Pons (tissue), 1 donor: ENCODE measurements at places on chromosomes 12 and 14.
A peak's percentile ranks its signal among the peaks of the same experiment; 100 is the strongest.

DNA sequence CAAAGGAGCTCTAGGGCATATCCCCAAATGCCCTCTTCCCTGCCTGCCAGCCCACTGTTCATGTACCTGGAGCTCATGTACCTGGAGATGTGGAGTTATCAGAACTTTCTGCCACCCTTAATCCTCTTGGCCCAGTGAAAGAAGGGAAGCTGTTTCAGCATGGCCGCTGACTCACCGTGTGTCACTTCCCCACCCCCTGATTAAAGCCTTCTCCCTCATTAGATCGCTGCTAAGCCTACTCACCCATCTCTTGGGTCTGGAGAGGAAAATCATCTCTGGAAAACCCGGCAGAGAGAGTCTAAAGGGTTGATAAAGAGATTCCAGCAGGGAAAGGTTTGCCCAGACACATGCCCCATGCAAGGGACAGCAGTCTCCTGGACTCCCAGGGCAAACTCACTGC is 4.5 kb upstream of the LTBP2 start:
- no peak for DNase-seq

GRCh38 chr14:54803926-54804537 is 98.6 kb downstream of the GCH1 start:
- no peak for DNase-seq

DNA sequence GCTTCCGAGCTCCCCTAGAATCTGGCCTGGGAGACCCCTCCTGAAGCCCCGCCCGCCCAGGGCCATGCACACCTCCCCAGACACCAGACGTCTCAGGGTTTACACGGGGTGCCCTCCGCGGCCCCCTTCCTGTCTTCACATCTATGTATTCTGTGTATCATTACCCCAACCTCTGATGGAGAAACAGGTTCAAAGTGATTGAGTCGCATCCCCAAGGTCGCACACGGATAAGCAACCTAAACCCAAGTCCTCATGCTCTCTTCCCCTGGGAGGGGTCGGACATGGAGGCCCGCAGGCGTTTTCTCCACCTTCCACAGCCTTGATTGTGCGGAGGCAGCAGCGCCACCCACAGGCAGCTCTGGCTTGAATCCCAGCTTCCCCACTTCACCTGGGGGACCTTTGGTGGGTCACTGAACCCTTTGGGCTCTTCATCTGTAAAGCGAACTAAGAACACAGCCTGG is 237.3 kb downstream of the BCL11B start:
- DNase-seq: no peak

- no peak for DNase-seq
Measured at GRCh38 chr14:102210421-102211042, 70.8 kb downstream of the WDR20 start.

GRCh38 chr12:47814539-47815170 is 5.0 kb downstream of the HDAC7 start:
- no peak for DNase-seq

DNA sequence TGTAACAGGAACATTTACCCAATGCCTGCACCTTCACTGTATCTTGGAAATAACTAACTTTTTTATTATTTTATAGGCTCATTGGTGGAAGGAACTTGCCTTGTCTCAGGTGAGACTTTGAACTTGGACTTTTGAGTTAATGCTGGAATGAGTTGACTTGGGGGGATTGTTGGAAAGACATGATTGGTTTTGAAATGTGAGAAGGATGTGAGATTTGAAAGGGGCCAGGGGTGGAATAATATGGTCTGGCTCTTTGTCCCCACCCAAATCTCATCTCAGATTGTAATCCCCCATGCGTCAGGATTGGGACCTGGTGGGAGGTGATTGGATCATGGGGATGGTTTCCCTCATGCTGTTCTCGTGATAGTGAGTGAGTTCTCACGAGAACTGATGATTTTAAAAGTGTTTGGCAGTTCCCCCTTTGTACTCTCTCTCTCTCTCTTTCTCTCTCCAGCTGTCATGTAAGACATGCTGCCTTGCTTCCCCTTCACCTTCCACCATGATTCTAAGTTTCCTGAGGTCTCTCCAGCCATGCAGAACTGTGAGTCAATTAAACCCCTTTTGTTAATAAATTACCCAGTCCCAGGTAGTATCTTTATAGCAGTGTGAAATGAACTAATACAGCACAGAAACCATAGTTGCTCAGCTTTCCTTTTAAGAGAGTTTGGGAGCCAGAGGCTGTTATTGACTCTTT is 244.1 kb downstream of the BTG1 start:
- DNase-seq: no peak

GRCh38 chr12:93339695-93340094 is 38.0 kb upstream of the NUDT4 start:
- DNase-seq: no peak

- no peak for DNase-seq
Measured at GRCh38 chr12:52221912-52222457, 11.1 kb upstream of the KRT7 start.

DNA sequence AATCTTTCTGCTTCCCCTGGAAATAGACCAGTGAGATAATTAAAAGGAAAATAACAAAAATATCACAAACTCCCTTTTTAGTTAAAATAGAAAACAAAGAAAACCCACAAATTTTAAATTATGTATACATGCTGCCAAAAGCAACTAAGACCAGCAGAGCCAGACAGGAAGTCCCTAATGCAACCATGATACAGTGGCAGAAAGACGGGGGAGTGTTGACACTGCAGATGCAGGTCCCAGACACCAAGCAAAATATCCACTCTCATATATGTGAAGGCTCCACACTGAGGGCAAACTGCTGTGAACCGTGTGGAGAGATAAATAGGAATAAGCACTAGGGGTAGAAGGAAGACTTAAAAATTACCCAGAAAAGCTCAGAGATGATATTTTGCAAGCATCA is 401.0 kb downstream of the BTG1 start:
- peak; percentile 16 for DNase-seq

DNA sequence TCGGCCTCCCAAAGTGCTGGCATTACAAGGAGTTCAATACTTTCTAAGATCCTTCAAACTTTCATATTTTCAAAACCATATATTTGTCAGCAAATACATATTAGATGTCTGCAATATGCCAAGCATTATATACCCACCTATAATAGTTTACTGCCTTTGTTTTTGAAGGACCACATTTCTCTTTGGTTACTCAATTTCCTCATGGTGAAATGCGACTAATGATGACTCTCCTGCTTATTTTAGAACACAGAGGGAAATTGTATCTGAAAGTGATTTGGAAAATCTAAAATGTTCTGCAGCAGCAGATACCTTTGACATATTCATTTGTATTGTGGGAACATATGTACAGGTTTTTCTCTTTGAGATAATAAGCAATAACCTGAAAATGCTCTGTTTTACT is 2.7 kb upstream of the CNTN1 start:
- no peak for DNase-seq

GRCh38 chr14:79018836-79019235 is 848.7 kb downstream of the NRXN3 start:
- no peak for DNase-seq

- DNase-seq: no peak
Measured at GRCh38 chr14:39396448-39396847, 35.8 kb downstream of the FBXO33 start.

- no peak for DNase-seq
Measured at GRCh38 chr12:111161898-111162297, 207.0 kb downstream of the PHETA1 start.

GRCh38 chr12:3265406-3265805 is 188.2 kb downstream of the TSPAN9 start:
- no peak for DNase-seq

DNA sequence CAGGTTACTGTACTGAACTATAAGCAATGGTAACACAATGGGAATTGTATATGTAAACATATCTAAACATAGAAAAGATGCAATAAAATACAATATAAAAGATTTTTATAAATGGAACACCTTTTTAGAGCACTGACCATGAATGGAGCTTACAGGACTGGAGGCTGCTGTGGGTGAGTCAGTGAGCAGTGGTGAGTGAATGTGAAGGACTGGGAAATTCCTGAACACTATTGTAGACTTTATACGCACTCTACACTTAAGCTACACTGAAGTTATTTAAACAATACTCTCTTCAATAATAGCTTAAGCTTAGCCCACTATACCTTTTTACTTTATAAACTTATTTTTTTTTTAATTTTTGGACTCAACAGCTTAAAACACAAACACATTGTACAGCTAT is 313.5 kb downstream of the KCNC2 start:
- DNase-seq: no peak

DNA sequence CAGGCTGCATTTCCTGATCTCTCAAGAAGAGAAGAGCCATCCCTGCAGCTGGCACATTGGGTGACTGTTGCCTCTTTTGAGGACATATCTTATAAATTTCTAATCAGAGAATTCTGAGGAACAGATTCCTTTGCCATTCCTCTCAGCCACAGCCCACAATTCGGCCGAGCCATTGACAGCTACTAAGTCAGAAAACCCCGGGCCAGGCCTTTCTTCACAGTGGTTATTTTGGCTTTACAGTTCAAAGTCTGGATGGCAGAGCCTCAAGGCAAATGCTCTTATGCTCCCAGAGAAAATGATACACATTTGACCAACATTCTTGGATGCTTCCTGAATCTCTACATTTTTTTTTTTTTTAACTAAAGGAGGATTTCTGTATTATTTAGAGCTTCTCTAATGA is 138.4 kb upstream of the FRMD6 start:
- DNase-seq: no peak

- DNase-seq: no peak
Measured at GRCh38 chr12:29032446-29032845, 116.6 kb upstream of the FAR2 start.

GRCh38 chr14:22549324-22549962 is 39.6 kb downstream of the DAD1 start:
- DNase-seq: no peak

DNA sequence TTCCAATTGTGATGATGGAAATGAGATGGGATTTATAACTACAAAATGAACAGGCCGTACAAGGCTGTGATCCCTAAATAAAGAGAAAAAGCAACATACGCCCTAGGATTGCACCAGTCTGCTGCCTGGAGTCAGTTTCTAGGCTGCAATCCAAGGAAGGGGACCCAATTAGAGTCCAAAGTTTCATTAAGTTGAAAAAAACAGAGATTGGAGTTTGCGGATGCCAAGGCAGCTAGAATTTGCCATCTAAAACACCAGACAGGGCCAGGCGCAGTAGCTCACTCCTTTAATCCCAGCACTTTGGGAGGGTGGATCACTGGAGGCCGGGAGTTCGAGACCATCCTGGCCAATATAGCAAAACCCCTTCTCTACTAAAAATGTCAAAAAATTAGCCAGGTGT is 661.0 kb downstream of the RPS29 start:
- no peak for DNase-seq

DNA sequence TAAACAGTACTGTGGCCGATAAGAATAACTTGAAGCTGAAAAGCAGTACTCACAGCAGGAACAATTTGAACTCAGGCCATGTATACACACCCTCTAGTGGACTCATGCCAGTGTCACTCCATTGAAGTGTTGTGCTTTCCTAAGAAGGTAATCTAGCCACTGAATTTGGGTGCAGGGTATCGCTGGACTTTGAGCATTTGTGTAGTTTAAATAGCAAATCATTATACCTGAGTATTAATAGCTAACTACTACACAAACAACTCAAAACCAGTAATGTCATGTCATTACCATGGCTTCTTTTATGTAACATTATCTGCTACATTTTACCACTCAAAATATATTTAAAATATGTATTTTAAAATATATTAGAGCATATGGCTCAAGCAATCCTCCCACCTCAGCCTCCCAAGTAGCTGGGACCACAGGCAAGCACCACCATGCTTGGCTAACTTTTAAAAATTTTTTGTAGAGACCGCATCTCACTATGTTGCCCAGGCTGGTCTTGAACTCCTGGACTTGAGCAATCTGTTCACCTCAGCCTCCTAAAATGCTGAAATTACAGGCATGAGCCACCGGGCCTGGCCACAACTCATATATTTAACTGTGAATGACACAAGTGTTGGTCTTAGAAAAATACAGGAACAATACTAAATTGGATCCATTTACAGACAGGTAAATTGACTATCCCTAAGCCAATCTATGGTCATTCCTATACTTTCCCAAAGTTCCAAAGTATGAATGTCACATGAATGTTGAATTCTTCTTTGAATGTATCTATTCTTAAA is 25.6 kb upstream of the ARID4A start:
- peak; percentile 19 for DNase-seq

GRCh38 chr12:11771356-11771755 is 121.9 kb downstream of the ETV6 start:
- no peak for DNase-seq

- DNase-seq: no peak
Measured at GRCh38 chr12:6345319-6346091, 3.6 kb upstream of the TNFRSF1A start.

DNA sequence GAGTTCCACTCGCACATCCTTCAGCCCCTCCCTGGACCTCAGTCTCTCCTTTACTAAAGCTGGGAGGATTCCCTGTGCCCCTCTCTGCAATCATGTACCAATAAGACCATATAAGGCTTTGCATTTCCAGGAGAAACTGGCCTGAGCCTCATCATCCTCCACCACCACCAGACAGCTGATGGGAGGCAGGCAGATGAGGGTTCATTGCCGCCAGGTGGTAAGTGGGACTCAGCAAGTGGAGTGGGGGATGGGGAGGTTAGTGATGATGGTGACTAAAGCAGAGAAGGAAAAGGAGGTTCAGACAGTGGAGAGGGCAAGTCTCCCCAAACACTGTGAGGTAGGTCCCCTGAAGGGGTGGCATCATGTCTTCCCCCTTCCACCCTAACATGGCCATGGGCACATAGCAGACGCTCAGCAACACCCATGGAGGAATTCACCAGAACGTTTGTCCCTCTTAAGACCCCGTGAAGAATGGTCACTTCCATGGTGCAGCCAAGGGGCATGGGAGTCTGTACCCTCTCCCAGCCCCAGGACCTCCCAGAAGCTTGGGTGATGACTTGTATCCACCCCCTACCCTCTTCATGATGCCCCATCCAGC is 4.5 kb upstream of the TNFRSF1A start:
- no peak for DNase-seq

GRCh38 chr12:68482660-68483059 is 128.0 kb upstream of the RAP1B start:
- DNase-seq: no peak

- no peak for DNase-seq
Measured at GRCh38 chr12:20628999-20629398, 66.1 kb upstream of the SLCO1C1 start.

DNA sequence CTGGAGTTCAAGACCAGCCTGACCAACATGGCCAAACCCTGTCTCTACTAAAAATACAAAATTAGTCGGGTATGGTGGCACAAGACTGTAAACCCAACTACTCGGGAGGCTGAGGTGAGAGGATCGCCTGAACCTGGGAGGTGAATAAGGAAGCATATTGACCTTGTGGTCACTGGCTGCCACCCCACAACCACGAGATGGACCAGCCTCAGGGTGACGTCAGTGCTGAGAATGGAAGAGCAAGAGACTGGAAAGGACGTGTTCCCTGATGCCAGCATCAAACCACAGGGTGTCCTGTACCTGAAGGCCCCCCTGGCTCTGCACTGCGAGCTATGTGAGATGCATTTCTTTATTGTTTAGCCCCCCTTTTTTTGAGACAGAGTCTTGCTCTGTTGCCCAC is 45.9 kb upstream of the BDKRB2 start:
- no peak for DNase-seq

GRCh38 chr12:109592195-109592904 is 18.8 kb downstream of the MVK start:
- no peak for DNase-seq

GRCh38 chr12:130609966-130610365 is 106.1 kb downstream of the RIMBP2 start:
- no peak for DNase-seq

- no peak for DNase-seq
Measured at GRCh38 chr12:26150736-26151450, 26.1 kb upstream of the BHLHE41 start.

GRCh38 chr12:123089631-123090353 is 61.1 kb downstream of the PITPNM2 start:
- no peak for DNase-seq

- no peak for DNase-seq
Measured at GRCh38 chr14:23931721-23932289, 21.8 kb upstream of the DHRS4 start.
